ENCODE measurements at places on chromosomes 4 and X. TPM values are rescaled to one million over a fixed set of nuclear protein-coding genes. Genes with fewer than 3 reads are reported as not detected.

The PYURF gene
- total RNA-seq: 78.1 TPM

The TLR3 gene
- 2.4 TPM for total RNA-seq

The ANKRD50 gene
- total RNA-seq: 60.9 TPM

The HERC5 gene
- 6.7 TPM for total RNA-seq

The AMBN gene
- not detected for total RNA-seq

The ASIC5 gene
- not detected for total RNA-seq

The SERPINA7 gene
- total RNA-seq: not detected

The GAGE12E gene
- total RNA-seq: not detected

The NOA1 gene
- 29.2 TPM for total RNA-seq

The IL21 gene
- total RNA-seq: not detected

The CXCL3 gene
- total RNA-seq: 0.85 TPM

The ATP5ME gene
- total RNA-seq: 95.5 TPM

The XG gene
- not detected for total RNA-seq

Measured in dermis blood vessel endothelial cell (primary cell).